ENCODE measurements at places on chromosomes 1 and 21.

- DNase-seq = no peak
Measured at GRCh38 chr1:99527545-99527944, 118.4 kb upstream of the PALMD start.

- DNase-seq = no peak
Measured at GRCh38 chr1:119816407-119816806, 5.1 kb upstream of the REG4 start.

GRCh38 chr1:211352985-211353515 is 26.4 kb downstream of the TRAF5 start:
- DNase-seq = no peak

GRCh38 chr21:32957545-32957944 is 68.2 kb upstream of the OLIG2 start:
- no peak for DNase-seq

DNA sequence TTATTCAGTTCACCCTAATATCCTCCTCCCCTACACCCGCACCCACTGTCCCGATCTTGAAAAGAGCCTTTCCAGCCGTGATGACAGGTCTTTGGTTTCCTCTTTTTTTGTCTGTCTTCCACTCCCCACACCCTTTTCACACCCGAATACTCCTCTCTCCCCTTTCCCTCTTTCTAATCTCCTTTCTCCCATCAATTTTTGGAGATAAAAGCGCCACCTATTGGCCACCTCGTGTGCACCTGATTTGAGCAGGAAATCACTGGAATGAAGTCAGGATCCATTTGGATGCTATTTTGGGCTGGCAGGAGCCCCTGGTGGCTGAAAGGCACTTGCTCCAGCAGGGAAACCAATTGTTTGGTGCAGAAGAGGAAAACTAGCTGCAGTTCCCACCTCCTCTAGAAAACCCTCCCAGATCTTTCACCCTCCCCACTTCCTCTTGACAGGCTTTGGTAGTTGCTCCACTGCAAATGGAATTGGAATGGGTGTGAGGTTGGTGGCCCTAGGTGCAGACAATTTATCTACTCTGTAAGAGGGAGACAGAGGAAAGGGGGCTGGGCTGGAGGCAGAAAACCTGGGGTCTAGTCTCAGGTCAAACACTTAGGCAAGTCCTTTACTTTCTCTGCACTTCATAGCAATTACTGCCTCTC is 8.4 kb downstream of the FOXE3 start:
- no peak for DNase-seq

- no peak for DNase-seq
Measured at GRCh38 chr1:24921938-24922662, 8.0 kb downstream of the RUNX3 start.

GRCh38 chr1:40932006-40932405 is 47.5 kb upstream of the CTPS1 start:
- DNase-seq = no peak

- no peak for DNase-seq
Measured at GRCh38 chr1:7407544-7407895, 363.6 kb upstream of the VAMP3 start.

DNA sequence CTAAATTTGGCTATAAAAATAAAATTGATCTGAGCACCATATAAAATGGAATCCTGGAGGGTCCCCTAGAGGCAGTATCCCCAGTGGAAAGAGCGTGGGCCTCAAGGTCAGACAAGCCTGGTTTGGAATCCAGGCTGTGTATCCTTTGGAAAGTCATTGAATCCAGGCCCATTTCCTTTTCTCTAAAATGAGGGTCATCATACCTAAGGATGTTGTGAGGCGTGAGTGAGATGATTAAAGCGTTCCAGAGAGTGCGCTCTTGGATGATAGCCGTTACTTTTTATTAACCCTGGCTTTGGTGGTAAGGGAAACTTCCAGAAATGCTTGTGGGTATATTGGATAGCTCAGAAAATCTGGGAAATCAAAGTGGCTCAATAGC is 683 bp upstream of the ZNF436 start:
- DNase-seq = no peak

DNA sequence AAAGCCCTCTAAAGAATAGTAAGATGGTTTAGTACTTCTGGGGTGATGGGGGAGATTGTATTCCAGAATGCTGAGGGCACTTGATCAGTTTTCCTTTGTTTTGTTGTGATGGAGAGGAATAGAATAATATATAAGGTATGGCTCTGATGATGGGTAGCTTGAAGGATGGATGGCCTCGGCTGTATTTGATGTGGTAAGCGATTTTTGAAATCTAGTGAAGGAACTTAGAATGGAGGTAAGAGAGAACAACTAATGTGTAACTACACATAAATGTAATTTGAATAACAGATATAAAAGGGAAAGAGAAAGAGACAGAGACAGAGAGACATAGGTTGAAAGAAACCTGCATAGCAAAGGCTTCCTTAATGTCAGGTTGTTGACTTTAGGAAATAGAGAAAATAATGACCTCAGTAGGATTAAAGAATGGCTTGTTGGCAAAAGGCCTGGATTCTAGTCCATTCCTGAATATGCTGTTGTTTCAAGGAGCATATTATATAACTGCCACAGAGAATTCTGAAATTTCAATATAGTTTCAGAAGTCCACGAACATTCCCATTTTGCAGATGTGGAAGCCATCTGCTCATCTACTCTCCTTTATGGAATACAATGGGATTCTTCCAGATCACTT is 58.7 kb downstream of the NIBAN1 start:
- DNase-seq = no peak

Measured in left ventricle myocardium superior (tissue), 1 donor.